ENCODE measurements at places on chromosomes 5 and 9. TPM values are rescaled to one million over a fixed set of nuclear protein-coding genes. Genes with fewer than 3 reads are reported as not detected.

DNA sequence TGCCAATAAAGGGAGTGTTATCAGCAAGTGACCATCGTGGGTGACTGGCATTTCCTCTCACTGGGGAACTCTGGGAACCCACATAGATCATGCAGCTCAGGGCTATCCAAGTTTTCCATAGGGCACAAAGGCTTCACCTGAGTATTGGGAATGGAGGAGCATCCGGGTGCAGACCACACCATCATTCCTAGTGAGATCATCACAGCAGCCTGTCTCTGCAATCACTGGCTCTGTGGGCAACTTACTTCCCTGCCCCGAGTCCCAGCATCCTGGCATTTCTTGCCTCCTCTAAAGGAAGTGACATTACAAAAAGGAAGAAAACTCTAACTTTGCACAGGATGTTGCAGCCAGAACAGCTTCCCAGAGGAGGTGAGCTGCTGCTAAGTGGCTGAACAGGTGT lies 80.6 kb upstream of the SHB start:
- H3K4me1 ChIP-seq: no peaks in the 10 kb centered on the region
- no peak overlapping the region for H3K4me3 ChIP-seq
- no peak overlapping the region for H3K27ac ChIP-seq
- no peaks in the 10 kb centered on the region for H3K36me3 ChIP-seq
- no peak for DNase-seq

- H3K36me3 ChIP-seq: no peaks in the 10 kb centered on the region
- DNase-seq: no peak
- H3K4me3 ChIP-seq: no peak overlapping the region
- no peaks in the 10 kb centered on the region for H3K4me1 ChIP-seq
- H3K27me3 ChIP-seq: no peaks in the 10 kb centered on the region
Measured at GRCh38 chr5:151950706-151951105, 26.1 kb upstream of the GLRA1 start.

DNA sequence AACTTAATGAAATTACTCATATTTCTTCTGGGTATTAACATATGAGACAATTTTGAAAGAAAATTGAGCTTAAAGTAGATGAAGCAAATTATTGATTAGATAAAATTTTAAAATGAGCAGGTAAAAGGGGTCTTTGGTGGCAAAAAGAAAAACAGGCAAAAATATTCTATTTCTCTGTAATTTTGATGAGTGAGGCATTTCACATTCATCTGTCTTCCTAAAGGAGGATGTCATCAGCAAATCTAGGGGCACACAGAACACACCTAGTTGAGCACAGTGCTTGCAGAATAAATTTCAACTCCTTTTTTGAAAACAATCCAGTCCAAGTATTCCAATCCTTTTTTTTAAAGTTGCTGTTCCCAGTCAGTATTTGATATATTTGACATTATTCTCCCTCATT lies 16.2 kb downstream of the ZNF189 start:
- H3K4me1 ChIP-seq: no peaks in the 10 kb centered on the region
- H3K36me3 ChIP-seq: peaks cover 1% of the 10 kb centered on the region
- DNase-seq: no peak
- no peak overlapping the region for H3K4me3 ChIP-seq
- no peaks in the 10 kb centered on the region for H3K27me3 ChIP-seq

THG1L gene
- 9.5 TPM for total RNA-seq

AGXT2 gene
- not detected for total RNA-seq

GRCh38 chr5:24864244-24864643 lies 219.5 kb upstream of the CDH10 start:
- no peaks in the 10 kb centered on the region for H3K27me3 ChIP-seq
- H3K4me3 ChIP-seq: no peak overlapping the region
- no peaks in the 10 kb centered on the region for H3K4me1 ChIP-seq
- H3K36me3 ChIP-seq: no peaks in the 10 kb centered on the region
- DNase-seq: no peak

DNA sequence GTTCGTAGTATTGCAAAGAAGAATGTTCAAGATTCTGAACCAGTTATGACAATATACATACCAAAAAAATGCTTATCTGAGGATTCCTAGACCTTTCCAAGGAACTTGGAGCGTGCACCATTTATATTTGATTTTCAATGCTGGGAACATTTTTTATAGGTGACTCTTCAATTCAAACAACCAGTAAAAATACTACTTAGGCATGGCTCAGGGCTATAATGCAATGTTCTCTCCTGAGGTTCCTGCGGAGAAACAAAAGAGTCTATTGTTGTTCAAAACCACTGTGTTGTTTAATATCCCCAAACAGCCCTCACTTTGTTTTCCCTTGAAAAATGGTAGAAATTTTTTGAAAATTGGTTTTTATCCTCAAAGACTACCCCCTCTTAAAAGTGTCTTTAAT lies 335.7 kb upstream of the IZUMO3 start:
- DNase-seq: no peak
- no peak overlapping the region for H3K27ac ChIP-seq
- H3K4me1 ChIP-seq: no peaks in the 10 kb centered on the region
- H3K36me3 ChIP-seq: no peaks in the 10 kb centered on the region
- H3K27me3 ChIP-seq: no peaks in the 10 kb centered on the region
- no peak overlapping the region for H3K4me3 ChIP-seq
